ENCODE measurements at places on chromosomes 1 and 21. TPM values are rescaled to one million over a fixed set of nuclear protein-coding genes. Genes with fewer than 3 reads are reported as not detected.
A peak's percentile ranks its signal among the peaks of the same experiment; 100 is the strongest.

GRCh38 chr1:61301824-61302657 is 219.7 kb downstream of the NFIA start:
- DNase-seq, result no peak

DNA sequence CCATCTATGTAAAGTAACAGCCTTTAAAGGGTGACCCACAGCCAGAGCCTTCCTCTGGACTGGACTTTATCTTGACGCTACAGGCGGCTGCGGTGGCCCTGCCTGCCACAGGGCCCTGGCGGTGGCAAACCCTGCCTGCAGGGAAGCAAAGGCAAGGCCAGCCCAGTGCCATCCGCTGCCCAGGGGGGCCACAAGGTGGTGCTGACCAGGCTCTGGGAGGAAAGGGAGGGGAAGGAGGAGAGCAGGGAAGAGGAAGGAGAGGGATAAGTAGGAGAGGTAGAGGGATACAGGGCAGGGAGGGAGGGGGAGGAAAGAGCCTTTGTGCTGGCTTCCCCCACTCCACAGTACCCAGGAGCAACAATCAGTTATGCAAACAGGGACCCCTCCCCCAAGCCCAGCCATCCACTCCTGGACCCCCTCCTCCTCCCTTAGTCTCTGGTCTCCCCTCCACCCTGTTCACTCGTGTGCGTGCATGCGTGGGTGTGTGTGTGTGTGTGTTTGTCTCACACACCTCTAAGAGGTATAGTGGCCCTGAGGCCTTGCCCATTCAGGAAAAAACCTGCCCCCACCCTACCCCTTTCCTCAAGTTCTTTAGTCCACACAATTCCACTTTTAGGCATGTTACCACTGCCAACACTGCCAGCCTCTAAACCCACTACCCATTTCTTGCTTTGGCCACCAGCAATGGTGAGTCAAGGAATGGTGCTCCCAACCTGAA is 30.3 kb downstream of the SSBP3 start:
- no peak for DNase-seq

- DNase-seq, result no peak
Observed at GRCh38 chr1:96660503-96660902, 61.1 kb upstream of the PTBP2 start.

- no peak for DNase-seq
Observed at GRCh38 chr1:97254731-97255463, 533.3 kb downstream of the PTBP2 start.

DNA sequence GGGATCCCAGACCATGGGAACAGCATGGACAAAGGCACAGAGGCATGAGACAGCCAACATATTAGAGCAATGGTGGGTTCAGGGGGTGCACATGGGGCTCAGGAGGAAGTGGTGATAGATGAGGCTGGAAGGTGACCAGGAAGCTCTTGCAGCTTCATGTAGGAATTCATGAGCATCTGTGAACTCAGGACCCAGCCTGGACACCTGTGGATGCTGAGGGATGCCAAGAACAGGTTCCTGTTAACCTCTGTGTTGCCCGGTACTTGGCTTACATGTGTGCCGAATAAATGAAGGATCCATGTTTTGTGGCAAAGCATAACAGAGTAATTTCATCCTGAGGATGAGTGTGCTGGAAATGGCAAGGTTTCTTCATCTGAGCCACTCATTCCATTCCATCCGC is 9.3 kb upstream of the SSBP3 start:
- DNase-seq, result no peak

GRCh38 chr1:67626090-67626860 is 58.7 kb upstream of the GADD45A start:
- no peak for DNase-seq

- no peak for DNase-seq
Observed at GRCh38 chr1:158999316-159000069, 10.2 kb upstream of the IFI16 start.

DNA sequence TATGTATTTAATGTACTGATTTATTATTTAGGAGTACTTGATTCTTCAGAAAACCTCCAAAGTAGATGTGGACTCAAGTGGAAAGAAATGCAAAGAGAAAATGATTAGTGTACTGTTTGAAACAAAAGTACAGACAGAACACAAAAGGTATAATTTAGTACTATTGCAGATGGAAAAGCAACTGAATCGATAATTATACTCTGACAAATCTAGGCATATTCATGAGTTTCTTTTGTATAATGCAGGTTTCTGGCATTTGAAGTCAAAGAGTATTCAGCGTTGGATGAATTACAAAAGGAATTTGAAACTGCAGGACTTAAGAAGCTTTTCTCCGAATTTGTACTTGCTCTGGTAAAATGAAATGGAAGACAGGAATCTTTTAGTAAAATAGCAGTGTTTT is 12.5 kb downstream of the RWDD3 start:
- no peak for DNase-seq

GRCh38 chr1:200838676-200839445 is 33.9 kb upstream of the GPR25 start:
- DNase-seq, result no peak

- no peak for DNase-seq
Observed at GRCh38 chr1:238953448-238954010, 432.8 kb upstream of the CHRM3 start.

- no peak for DNase-seq
Observed at GRCh38 chr1:229950020-229950419, 117.0 kb upstream of the GALNT2 start.

DNA sequence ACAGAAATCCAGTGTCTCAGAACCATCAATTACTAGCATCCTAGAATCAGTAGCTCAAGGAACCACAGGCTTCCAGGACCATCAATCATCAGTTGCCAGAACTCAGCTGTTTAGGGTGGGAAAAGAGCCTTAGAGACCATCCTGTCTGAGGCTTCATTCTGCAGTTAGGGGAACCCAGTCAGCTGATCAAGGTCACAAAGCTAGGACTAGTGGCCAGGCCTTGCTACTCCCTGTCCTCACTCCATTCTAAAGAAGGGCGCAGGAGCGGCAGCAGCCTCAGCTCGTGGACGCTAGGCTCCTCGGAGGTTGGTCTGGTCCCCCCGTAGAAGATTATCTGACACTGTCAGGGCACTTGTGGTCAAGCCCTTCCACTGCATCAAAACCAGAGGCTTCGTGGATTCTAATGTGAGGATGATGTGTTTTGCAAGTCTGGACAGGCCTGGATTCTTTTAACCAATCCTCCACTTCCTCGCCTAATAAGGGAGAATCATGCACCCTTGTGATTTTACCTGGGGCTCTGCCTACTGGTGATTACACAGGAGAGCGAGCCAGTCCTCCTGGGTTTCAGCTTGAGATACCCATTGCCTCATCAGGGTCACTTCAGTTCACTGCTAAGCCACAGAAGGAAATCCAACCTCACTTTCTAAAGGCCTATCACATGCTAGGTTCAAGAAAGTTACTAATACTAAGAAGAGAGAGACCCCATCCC is 41.7 kb upstream of the IFFO2 start:
- DNase-seq, result no peak

DNA sequence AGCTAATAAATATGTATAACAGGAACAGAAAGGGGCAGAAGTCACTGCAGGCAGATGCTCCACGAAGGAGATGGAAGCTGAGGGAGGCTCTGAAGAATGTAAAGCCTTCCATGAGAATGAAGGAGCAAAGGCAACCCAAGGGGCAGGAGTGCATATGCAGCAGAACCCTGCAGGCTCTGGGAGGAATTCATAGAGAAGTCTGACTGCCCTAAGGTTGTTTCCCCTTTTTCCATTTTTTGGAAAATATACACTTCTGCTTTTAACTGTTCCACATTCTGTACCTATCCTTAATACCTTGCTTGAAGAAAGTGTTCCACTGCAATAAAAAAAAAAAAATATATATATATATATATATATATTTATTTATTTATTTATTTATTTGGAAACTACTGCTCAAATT is 69.6 kb downstream of the CD34 start:
- DNase-seq, result no peak

- peak; percentile 34 for DNase-seq
Observed at GRCh38 chr1:183310753-183311479, 107.3 kb downstream of the NMNAT2 start.

DNA sequence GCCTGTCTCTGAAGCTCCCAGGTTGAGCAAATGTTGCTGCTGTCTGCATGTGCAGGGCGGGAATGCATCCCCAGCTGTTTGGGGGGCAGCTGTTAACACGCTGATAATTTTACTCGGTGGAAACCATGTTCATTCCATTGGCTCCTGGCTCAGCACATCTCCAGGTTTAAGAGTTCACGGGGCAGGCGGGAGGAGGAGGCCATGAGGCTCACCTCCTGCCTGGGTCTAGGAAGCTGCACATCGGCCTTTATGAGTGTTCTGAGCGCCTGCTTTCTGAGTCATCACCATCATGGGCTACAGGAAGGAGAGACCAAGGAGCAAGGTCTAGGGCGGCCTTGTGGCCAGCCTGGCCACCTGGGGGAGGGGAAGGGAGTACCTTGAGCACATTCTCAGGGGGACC is 29.7 kb downstream of the AJAP1 start:
- no peak for DNase-seq

- DNase-seq, result peak; percentile 74
Observed at GRCh38 chr1:55067022-55067778, 27.9 kb downstream of the PCSK9 start.

- DNase-seq, result no peak
Observed at GRCh38 chr1:212920896-212921295, 29.4 kb upstream of the VASH2 start.

- no peak for DNase-seq
Observed at GRCh38 chr1:66984491-66984890, 59.7 kb downstream of the MIER1 start.

- no peak for DNase-seq
Observed at GRCh38 chr1:2559509-2560298, 3.5 kb downstream of the TNFRSF14 start.

- no peak for DNase-seq
Observed at GRCh38 chr1:150320667-150320978, 710 bp upstream of the PRPF3 start.

DNA sequence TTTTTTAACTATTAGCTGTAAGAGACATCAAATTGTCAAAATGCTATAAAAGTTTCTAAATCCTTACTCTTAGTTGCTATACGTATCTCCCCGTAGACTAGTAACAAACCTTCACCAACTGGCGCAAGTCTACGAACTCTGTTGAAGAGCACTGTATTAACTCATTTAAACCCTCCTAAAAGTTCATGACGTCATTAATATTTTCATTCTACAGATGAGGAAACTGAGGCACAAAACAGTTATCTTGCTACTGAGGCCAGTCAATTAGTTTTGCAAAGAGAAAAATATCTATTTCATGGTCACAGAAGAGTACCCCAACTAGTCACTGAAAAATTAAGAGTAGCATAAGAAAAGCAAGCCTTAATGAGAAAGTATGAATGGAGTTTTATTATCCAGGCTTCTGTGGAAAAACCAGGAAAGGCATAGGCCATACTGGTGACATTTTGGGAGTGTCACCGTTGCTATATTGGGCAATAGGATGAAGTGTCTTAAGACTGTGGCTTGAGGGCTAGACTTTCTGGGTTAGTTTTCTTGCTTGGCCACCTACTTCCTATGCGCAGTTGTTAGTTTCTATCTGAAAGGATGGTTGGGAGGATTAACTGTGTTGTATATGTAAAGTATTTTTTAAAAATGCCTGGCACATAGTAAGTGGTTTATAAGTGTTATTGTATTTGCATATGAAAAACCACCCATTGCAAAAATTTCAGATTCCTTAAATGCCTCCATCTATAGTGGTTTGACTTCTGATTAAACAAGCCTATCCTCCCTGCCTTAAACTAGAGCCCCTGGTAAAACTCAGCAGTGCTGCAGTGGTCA is 52.4 kb upstream of the SYT14 start:
- DNase-seq, result no peak

DNA sequence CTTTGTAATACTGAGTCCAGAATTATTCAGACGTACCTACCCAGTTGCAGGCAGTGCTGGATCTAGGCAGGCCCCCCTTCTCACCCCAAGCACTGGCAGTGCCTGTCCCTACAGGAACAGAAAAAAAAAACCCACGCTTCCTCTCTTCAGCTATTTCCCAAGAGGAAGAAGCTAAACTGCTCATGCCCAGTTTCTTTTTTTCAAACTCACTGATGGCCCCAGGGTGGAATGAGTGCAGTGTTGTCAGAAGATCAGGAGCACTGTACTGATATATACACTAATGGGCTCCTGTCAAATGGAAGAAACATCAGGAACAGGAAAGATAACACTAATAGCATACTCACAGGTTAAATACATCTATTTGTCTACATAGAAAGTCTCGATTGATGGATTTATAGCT is 28.2 kb upstream of the DOCK7 start:
- DNase-seq, result no peak

DNA sequence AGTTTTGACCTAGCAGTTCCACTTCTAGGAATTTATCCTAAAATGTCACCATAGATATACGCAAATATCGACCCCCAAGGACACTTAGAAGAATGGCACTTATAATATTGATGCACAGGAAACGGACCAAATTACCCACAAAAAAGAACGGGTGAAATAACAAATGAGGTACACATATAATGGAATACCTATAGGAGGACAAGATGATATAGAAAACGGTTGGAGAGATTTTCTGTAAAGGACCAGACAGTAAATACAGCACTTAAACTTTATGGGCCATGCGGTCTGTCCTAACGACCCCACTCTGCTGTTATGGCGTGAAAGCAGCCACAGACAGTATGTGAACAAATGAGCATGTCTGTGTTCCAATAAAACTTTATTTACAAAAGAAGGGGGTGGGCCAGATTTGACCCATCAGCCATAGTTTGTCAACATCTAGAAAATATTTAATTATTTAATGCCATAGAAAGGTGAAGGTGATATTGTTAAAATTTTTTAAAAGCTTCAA is 2.4 kb downstream of the TMPRSS3 start:
- no peak for DNase-seq

GJB3 gene
- not detected for total RNA-seq

VANGL2 gene
- total RNA-seq, result 17.2 TPM

KDF1 gene
- not detected for total RNA-seq

USH2A gene
- 1.9 TPM for total RNA-seq

CLCC1 gene
- 35.5 TPM for total RNA-seq

AIRE gene
- total RNA-seq, result 0.09 TPM

SERINC2 gene
- total RNA-seq, result 2.8 TPM

C1orf87 gene
- not detected for total RNA-seq

GBP4 gene
- total RNA-seq, result 0.91 TPM

TMCC2 gene
- total RNA-seq, result 18.7 TPM

EXOC8 gene
- 20.5 TPM for total RNA-seq
